ENCODE measurements at places on chromosomes 6 and 20.

GRCh38 chr20:60857708-60858107 lies 394.4 kb upstream of the CDH4 start:
- DNase-seq: no peak

- no peak for DNase-seq
These were observed 207.6 kb upstream of the MYLIP start for GRCh38 chr6:15921243-15921642.

DNA sequence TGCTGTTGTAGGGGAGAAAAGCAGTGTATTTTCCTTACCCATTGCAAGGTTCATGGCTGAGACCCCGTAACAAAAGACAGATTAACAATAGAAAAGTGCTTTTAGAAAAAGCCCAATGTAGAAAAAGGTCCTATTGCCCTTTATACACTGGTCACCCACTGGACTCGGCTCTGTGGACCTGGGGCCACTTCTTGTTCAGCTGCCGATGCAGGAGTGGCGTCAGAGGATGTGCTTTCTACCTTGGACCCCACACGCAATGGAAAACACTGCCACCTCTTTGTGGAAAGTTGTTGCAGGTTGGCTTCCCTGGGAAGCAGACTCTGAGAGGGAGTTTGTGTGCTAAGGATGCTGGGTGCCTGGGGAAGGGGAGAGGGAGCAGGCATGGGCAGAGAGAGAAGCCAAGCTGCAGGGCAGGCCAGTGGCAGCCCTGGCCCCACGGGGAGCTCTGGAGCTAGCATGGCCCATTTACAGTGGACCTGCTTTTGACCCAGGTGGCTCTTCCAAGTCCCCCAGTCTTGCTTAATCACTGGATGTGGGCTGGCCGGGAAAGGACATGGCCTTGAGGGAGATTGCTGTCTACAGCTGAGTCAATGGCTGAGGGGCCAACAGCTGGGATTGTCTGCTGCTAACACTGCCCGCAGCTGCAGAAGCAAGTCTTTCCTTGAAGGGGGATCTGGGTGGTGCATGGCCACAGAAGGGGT lies 142.9 kb downstream of the CDC5L start:
- DNase-seq: no peak

DNA sequence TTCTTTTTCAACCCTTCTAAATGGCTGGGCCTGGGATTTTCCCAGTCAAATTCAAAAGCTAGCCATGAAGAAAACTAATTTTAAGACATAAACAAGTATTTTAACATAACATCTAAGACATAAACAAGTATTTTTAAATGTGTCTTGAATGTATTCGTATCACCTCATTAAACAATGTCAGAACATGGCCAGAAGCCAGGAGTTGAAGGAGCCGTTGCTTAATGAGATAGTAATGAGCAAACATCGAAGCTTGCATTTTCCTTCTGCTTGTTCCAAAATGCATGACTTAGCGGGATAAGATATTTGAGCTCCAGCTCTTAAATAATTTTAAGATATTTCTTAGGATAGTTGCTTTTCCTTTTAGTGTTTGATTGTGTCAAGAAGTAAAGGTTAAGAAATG lies 4.2 kb upstream of the RNF182 start:
- DNase-seq: no peak

DNA sequence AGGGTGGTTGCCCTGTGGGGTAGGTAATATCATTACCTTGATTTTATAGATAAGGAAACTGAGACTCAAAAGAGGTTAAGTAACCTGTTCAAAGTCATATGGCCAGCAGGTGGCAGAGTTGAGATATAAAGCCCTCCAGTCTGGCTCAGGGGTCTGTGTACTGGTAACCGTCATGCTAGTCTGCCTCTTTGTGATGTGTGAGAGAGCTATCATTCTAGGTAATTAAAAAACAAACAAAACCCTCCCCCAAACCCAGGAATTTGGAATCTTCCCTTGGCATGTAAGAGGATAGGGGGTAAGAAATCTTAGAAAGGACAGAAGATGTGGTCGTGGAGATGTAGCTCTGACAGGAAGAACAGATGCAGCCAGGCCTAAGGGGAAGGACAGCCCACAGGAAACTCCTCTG lies 206.0 kb downstream of the CDC5L start:
- peak; percentile 28 for DNase-seq

DNA sequence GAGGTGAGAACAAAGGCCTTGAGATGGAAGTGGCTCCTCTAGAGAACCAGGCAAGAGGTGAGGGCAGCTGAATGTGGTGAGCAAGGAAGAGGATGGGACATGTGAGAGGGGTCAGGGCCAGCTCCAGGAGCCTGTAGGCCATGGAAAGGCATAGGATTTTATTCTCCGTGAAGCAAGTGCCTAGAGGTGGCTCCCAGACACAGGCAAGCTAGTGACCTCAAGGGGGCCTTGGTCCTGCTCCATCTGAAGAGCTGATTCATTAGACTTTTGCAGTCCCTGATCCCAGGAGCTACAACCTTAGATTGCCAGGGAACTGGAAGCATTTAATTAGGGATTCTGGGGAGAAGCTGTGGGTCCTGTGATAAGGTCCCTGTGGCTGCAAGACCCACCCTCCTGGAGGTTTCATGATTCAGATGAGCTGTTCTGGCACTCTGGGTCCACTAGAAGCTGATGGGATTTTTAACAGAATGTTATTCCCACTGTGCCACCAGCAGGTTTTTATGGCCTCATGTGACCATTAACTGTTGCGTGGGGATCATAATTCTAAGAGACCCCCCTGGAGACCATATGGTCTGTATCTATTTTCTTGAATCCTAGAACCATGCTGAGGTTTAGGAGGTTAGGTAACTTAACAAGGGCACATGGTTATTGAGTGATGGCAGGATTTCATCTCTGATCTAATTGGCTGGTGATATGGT lies 90.5 kb downstream of the ELOVL5 start:
- no peak for DNase-seq

GRCh38 chr20:56409956-56410355 lies 2.1 kb upstream of the CASS4 start:
- DNase-seq: no peak

DNA sequence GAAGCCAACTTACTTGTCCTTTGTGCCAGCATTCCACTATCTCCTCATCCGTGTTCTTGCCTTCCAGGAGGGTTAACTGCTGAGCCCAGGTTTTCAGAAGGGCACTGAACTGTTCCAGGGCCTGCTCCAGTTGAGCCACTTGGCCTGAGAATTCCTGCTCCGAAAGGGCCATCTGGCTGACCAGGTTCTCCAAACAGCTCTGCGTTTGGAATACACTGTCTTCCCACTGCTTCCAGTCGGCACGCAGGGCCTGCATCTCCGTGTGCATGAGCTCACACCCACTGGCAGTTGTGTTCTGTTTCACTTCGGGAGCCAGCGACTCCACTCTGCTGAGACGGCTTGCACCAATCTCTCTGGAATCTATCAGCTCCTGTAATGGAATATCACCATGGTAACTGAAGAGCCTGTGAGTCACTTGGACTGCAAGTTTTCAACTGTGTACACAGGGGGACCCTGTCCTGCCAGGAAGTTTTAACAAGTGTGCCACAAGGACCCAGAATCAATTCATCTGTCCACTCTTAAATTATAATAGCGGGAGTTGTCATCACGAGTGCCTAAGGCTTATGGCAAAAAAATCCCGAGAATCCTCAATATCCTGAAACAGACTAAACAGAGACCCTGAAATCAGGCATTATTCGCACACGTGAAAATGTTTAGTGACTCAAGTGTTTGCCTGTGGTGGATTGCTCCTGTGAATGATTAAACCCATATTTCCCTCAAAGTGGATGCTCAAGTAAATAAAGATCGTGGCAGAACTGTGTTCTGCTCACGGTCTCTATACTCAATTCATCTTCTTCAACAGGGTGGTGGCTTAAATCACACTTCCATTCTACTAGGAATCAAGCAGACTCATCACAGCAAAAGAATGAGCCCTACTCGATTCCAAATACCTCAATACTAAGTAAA lies 255.9 kb downstream of the SYNE1 start:
- no peak for DNase-seq

GRCh38 chr20:19098806-19099578 lies 113.5 kb upstream of the SLC24A3 start:
- DNase-seq: no peak

GRCh38 chr20:24790746-24791283 lies 158.3 kb upstream of the CST7 start:
- no peak for DNase-seq

GRCh38 chr6:158369241-158369640 lies 57.0 kb downstream of the TULP4 start:
- no peak for DNase-seq

DNA sequence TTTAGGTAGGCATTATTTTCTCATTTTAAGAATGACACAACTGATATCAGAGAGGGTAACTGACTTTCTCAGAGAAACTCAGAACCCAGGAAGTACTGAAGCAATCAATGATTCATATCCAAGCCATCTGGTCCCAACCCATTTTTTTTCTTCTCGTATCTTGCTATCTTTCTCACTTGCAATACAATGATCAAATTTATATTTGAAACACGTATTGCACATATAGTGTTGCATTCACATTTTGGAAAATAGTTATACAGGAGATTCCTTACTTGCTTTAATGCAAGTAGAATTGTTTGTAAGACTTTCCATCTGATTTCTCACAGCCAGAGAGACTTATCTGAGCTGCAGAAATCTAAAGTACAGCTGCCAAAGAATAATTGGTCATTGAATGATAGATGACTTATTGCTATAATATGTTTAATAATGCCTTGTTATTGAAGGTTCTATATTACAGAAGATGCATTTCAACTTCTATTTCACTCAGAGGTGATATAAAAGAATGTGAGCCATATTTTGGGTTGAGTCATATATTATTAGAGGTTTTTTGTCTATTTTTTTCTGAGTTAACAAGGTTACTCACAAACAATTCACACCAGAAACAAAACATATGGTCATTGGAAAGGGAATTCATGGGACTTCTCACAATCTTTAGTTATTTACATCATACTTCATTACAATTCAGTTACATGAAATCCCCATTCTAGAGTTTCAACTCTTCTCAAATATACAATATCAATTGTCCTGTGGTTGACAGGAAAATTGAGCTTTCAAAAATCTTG lies 337.5 kb upstream of the CITED2 start:
- DNase-seq: no peak

GRCh38 chr20:58889798-58890517 lies 37.4 kb downstream of the GNAS start:
- DNase-seq: no peak

DNA sequence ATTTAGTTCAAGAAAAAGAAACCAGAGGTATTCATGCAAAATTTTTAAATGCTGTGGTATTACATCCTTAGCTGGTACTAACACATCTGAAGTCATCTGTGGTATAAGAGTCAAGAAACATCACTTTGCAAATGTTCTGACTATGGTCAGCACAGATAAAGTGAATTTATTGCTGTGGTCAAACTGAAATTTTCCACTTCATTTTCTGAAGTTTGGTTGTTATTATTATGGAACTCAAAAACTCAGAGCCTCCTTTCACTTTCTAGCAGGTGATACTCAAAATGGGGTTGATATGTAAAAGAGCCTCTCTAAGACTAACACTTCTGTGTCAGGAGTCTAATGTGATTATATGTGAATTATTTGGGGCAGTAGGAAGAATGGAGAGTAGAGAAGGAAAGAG lies 257.8 kb downstream of the RNGTT start:
- no peak for DNase-seq

DNA sequence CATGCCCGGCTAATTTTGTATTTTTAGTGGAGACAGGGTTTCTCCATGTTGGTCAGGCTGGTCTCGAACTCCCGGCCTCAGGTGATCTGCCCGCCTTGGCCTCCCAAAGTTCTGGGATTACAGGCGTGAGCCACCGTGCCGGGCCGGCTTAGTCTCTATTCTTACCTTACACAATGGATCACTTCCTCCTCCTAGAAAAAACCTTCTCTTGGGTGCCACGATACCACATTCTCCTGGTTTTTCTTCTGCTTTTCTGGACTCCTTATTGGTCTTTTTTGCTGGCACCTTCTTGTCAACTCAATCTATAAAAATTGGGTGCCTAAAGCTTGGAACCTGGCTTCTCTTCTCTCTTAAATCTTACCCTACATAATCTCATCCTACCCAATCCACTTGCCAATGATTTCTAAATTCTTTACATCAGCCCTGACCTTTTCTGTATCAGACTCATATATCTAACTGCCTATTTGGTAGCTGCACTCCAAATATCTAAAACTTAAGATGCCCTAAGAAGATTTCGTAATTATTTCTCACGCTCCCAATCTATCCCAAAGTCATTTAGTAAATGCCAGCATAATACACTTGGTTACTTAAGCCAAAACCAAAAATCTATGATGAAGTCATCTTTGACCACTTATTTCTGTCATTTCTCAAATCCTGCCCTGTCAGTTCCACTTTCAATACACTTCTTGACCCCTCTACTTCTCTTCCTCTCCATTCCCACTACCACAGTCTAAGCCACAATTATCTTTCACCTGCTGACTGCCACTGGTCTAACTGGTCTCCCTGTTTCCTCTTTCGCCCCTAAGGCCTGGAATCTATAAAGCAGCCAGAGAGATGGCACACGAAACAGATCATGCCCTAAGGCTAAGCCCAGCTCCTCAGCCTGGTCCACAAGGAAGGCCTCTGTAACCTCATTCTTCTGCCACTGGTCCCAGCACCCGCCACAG lies 43.2 kb downstream of the ELMO2 start:
- no peak for DNase-seq

GRCh38 chr20:1718604-1719384 lies 61.2 kb upstream of the SIRPG start:
- no peak for DNase-seq

DNA sequence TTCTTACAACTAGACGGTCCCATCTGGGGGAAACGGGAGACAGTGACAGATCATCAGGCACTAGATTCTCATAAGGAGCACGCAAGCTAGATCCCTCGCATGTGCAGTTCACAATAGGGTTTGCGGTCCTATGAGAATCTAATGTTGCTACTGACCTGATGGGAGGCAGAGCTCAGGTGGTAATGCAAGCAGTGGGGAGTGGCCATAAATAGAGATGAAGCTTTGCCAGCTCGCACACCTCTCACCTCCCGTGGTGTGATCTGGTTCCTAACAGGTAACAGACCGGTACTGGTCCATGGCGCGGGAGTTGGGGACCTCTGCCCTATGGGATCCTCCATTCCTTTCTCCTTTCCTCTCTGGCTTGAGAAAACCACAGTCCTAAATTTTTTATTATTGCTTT lies 63.8 kb downstream of the TPD52L1 start:
- no peak for DNase-seq

DNA sequence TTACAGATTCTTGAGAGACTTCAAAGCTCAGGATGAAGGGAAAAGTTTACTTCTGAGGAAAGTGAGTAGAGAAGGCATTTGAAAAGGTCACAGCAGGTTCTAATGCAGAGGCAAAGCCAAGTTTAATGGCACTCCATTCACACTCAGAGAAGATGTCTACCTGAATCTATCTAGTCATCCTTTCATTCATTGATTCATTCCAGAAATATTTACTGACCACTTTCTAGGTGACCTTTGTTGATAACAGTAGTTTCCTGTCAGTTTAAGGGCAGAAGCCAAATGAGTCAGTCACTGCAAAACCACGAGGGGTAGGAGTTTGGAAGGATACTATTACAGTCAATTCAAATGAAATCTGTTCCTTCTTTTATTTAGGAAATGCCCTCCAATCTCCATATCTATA lies 30.8 kb downstream of the FBXO5 start:
- no peak for DNase-seq

GRCh38 chr6:139605350-139605749 lies 230.9 kb upstream of the CITED2 start:
- no peak for DNase-seq
